ENCODE measurements at places on chromosomes 13 and 19.
A peak's percentile ranks its signal among the peaks of the same experiment; 100 is the strongest.

- DNase-seq = no peak
Measured at GRCh38 chr13:112931028-112931934, 37.7 kb upstream of the MCF2L start.

- DNase-seq = no peak
Measured at GRCh38 chr19:7733376-7733775, 1.5 kb upstream of the CLEC4G start.

DNA sequence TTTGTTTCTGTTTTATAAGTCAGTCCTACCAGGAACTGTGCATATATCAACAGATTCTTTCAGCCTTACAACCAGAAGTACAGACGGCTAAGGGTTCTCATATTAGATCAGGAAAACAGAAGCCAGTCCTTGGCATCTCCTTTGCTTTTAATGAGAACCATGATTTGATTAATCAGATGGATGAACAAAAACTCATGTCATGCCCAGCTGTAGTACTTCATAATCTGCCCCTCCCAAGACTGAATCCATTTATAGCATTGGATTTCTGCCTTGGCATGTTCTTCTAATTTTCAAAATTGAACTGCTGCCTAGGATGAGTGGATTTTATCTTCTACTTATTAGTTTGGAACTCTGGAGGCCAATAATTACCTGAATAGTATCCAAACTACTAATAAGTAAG, 617.2 kb downstream of the SLITRK5 start:
- DNase-seq = no peak

DNA sequence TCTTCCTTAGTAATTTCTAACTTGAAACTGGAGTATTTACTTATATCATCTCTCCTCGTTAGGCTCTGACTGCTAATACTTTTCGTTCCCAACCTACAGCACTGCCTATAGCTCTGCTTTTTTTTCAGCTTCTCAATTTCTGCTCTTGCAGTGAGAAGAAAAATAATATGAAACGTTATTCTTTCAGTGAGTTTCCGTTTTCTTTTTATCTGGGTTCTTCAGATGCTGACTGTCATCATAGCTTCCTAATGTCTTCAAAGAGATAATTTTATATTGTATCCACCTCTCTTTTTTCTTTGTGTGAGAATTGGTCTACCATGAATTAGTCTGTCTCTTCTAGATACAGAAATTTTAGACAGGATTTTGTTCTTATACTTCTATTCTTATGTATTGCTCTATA, 454.9 kb downstream of the LMO7 start:
- DNase-seq = no peak

GRCh38 chr19:2112516-2113320, 16.0 kb downstream of the IZUMO4 start:
- no peak for DNase-seq

DNA sequence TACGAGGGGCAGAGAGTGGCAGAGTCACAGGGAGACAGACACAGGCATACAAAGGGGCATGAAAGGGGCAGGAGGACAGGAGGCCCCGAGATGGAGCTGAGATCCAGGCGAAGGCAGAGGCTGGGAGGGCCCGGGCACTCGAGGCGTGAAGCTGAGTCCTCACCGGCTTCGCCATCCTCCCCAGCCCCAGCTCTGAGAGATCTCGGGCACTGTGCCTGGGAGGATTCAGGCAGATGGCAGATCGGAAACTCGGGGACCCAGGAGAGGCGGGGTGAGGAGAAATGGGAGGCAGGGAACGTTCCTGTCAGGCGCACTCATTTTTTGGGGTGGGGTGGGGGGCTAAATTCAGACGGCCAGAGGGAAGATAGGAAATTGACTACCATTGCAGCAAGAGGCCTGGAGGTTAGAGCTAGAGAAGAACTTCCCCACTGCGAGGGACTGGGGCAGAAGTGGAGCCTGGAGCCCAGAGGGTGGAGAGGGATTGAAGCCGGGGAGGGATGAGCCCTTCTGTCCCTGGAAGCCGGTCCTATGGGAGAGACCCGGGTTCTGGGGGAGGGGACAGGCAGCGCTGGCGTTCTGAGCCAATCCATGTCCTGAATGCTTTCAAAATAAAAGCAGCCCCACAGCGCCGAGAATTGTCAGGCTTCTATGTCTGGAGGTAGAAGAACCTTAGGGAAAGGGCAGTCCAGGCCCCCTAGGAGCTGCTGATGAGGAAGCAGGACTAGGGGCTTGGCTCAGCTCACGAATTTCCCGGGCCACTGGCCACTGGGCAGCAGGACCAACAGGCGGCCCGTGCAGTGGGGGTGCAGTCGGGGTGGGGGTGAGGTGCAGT, 12.6 kb downstream of the LRRC4B start:
- DNase-seq = no peak

- DNase-seq = peak; percentile 38
Measured at GRCh38 chr19:6551607-6552450, 21.0 kb downstream of the TNFSF9 start.

DNA sequence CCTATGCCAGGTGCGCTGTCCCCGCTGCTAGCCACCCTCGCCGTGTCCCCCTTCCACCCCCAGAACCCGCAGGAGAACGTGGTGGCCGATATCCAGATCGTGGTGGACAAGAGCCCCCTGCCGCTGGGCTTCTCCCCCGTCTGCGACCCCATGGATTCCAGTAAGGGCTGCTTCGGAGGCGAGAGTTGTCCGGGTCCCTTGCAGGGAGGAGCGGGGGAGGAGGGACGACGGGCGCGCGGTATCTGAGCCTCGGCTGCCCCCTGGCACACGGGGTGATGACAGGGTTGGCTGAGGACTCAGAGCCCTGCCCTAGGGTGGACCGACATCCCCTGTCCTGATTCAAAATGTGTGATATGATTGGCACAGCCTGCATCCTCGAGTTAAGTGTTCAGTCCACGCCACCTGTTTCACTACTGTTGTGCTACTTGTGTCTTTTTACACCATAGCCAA, 653 bp downstream of the MVB12A start:
- peak; percentile 24 for DNase-seq

DNA sequence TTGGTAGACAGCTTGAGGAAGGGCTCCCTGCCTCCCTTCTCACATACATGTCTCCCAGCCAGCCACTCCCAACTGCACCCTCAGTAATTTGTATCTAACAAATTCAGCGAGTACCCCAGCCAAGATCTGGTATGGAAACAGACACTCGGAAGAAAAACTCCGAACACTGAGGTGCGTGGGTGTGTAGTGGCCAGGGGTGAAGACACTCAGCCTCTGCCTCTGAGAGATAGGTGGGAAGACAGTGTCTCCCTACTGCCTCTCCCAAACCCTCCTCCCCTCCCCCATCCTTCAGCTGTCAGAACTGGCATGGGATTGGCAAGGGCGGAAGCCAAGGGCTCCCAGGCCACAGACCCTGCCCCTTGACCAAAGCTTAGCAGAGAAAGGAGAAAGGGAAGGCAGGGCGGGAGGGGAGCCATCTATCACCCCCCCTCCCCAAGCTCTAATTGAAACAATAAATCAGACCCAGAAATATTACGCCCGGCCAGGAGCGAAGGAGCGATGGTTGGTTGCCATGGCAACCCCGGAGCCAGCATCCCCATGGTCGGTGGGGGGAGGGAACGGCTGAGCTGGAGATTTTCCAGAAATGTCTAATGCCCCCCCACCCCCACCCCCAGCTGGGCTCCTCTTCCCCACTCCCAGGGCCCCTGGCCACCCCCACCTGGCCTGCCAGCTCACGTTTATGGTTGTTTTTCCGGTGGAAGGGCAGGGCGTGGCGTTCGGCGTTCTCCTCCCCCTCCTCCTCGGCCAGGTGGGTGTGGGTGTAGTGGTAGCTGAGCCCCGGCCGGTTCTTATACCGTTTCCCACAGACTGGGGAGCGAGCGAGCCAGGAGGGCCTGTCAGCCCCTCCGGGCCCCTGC, 7.0 kb downstream of the DPF1 start:
- no peak for DNase-seq

- DNase-seq = peak; percentile 77
Measured at GRCh38 chr13:99656092-99656745, 154.9 kb downstream of the TM9SF2 start.

DNA sequence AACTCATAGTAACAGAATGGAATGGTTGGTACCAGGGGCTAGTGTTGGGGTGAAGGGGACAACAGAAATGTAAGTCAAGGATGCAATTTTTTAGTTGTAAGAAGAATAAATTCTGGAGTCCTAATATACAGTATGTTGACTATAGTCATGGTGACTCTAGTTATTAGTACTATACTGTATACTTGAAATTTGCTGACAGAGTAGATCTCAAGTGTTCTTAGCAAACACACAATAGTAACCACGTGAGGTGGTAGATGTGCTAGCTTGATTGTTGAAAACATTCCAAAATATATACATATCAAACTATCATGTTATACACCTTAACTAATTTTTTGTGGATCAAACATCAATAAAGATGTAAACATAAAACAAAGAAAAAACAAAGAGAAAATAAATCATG, 1345.1 kb upstream of the PCDH20 start:
- DNase-seq = no peak

GRCh38 chr13:50512474-50513299, 330.8 kb downstream of the DLEU7 start:
- DNase-seq = peak; percentile 70

GRCh38 chr19:16608290-16608739, 19.7 kb downstream of the MED26 start:
- peak; percentile 70 for DNase-seq

DNA sequence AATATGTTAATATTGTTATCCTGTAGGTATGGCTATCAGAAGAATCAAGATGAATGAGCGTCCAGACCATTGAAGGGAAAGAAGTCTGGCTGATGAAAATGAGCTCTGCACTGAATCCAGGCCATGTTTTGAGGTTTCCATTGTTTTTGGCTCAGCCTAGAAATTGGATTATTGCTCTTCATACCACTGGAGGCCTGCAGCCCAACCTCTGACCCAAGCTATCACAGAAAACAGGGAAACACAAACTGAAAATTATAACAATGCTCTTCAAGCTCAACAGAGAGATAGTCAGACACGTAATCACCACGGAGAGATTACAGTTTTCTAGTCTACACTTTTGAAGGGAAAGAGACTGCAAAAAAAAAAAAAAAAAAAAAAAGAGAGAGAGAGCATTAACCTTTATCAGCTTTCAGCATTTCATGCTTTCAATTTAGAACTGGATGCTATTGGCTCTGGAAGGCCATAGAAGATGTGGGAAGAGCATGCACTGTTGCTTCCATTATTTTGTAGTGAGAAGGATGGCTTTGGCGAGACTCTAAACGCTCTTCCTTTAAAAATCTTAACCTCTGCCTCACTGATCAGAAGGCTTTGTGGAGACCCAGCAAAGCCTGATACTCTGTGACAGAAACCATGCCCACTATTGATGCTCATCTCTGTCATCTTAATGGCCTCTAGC, 10.8 kb downstream of the EDNRB start:
- DNase-seq = no peak

DNA sequence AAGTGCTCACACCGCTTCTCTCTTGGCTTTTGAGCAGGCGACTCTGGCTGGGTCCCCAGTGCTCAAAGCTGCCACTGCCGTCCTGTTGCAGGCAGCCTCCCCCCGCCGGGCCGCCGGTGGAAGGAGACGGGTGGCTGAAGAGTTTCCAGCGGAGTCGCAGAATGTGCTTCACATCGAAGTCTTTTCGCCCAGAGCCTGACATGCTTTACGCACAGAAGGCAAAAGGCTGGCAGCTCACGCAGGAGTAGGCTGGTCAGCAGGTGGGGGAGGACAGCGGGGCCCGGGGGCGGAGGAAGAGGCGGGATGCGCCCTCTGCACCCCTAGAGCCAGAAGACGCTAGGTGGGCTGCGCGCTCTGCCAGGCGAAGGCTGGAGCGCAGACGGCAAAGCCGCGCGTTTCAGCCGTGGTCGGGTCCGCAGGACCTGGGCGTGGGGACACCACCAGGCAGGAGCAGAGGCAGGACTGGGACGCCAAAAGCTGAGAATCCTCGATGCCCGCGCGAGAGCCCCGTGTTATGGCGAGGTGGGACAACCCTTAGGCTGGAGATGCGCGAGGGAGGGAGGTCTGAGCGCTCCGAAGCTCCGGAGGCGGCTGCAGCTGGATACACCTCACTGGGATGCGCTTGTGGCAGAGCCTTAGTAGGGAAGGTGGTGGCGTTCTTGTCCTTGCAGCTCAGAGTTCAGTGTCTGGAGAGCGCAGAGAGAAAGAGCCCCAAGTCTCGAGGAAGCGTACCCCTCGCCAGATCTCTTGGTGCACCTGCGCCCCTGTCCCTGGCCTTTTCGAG, at the start of gene ATXN8OS:
Gene ATXN8OS (plus strand): TSS at position 329 of the 784 bp plus-strand sequence.
- no peak for DNase-seq

DNA sequence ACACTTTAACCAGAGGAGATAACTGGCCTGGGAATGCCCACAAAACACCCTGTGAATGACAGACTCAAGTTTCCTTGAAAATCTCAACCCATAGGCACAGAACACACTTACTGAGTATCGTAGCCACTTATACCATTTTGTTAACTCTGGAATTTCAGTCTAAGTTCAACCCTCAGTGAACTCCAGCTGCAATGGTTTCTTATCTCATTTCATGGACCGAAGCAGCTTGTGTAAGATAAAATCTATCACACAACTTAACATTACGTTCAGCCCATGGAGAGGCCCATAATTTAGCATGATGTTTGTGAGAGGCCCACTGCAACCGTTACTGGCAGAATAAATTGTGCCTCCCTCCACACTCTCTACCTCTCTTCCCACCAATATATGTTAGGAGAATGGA, 323.0 kb downstream of the DNAJC15 start:
- DNase-seq = no peak

- peak; percentile 86 for DNase-seq
Measured at GRCh38 chr13:99227909-99228688, 27.4 kb downstream of the UBAC2 start.

DNA sequence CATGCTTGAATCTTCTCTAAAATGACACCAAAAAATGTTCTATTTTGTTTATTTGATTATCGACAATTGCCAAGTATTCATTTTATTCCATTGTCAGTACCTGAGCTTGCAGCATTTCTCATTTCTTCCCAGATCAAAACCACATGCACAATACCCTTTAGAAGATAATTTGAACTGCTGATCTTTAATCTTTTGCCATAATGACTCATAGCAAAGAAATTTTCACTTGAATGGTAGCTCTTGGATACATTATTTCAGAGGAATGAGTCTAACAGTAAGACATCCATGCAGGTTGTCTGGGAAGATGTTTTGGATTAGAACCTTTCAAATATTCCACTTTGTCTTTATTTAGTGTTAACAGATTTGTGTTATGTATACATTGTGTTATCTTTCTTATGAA, 42.0 kb upstream of the RXFP2 start:
- no peak for DNase-seq
